Osteocyte (in vitro differentiated cells): ENCODE measurements at places on chromosomes 12 and 14. TPM values are rescaled to one million over a fixed set of nuclear protein-coding genes. Genes with fewer than 3 reads are reported as not detected.
A peak's percentile ranks its signal among the peaks of the same experiment; 100 is the strongest.

DNA sequence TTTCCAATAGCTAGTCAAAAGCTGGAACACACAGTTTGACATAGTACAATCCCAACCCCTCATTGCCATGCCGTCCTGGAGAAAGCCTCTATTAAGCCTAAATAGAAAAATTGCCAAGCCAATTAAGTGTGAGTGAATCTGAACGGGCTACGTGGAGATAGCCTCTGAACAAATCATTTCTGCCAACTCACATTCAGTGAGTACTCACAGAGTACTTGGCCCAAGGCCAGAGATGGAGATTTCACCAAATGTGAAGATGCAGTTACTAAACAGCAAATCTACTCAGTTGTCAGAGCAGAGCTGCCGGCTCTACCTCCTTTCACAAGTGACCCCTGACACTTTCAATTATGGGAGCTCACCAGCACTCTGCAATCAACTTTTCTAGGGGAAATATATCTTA is 350.0 kb downstream of the GALC start:
- H3K27me3 ChIP-seq = no peaks in the 10 kb centered on the region
- H3K36me3 ChIP-seq = no peaks in the 10 kb centered on the region
- H3K4me1 ChIP-seq = no peaks in the 10 kb centered on the region

DNA sequence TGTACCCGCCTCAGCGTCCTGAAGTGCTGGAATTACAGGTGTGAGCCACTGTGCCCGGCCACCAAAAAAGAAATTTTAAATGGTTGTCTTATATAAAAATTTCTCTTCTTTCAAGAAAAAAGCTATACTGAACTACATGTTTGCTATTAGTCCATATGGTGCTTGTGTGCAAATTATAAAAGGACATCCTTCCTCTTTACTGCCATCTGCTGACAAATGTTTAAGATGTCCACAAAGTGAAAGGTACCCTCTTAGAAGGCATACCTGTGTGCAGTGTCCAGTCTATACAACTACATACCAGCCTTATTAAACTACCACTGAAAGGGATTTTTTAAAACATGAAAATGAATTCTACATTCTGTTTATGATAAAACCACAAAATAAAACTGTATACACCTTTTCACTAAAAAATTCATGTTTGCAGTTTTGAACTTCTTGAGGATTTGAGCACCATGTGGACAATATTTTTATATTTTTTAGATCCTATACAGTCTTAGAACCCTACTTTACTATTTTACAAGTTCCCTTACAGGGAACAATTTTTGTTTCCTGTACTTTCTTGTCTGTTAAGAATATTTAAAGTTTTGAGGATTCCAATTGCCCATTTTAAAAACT is 32.8 kb upstream of the TOMM20L start:
- DNase-seq = no peak
- no peak overlapping the region for H3K4me3 ChIP-seq
- H3K27ac ChIP-seq = no peak overlapping the region
- no peaks in the 10 kb centered on the region for H3K4me1 ChIP-seq
- H3K27me3 ChIP-seq = no peaks in the 10 kb centered on the region

- H3K36me3 ChIP-seq = no peaks in the 10 kb centered on the region
- no peak overlapping the region for H3K27ac ChIP-seq
- H3K27me3 ChIP-seq = no peaks in the 10 kb centered on the region
- no peak for DNase-seq
These were observed 82.4 kb downstream of the PPP2R5E start for GRCh38 chr14:63460680-63461369.

DNA sequence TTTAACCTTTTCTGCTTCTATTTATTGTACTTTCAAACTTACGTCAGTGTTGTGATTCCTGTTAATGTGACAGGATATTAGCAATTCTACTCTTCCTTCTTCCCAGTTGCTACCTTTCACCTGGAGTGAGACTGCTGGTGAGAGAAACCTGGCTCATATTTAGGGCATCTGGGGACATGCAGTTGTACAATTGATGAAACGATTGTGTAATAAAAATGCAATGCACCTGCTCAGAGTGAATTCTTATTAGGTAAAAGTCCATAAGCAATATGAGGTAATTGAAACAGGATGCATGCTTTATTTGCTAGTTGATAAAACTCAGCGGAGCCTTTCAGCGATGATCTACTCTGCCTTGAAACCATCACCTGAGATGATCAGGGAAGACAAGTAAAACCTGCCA is 116.1 kb upstream of the FBXO33 start:
- DNase-seq = no peak
- no peak overlapping the region for H3K27ac ChIP-seq
- no peaks in the 10 kb centered on the region for H3K36me3 ChIP-seq
- no peak overlapping the region for H3K4me3 ChIP-seq
- H3K27me3 ChIP-seq = no peaks in the 10 kb centered on the region
- no peaks in the 10 kb centered on the region for H3K4me1 ChIP-seq

DNA sequence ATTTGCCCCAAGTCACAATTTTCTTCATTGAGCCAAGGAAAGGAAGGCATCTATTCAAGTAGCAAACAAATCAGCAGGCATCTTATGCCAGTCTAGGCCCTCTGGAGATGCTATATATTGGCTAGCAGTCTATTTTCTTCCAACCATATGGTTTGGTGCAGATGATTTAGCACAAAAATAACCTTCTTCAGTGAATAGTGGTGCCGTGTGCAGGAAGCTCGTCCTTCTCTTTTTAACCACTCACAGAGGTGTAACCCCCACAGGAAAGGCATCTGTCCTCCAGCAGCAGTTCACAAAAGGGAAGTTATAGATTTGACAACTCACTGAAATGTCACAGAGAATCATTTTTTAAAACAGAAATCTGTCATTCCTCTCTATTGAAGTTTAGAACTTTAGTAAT is 445.7 kb upstream of the SYT1 start:
- H3K27ac ChIP-seq = no peak overlapping the region
- H3K36me3 ChIP-seq = no peaks in the 10 kb centered on the region
- peaks cover 26% of the 10 kb centered on the region for H3K27me3 ChIP-seq

DNA sequence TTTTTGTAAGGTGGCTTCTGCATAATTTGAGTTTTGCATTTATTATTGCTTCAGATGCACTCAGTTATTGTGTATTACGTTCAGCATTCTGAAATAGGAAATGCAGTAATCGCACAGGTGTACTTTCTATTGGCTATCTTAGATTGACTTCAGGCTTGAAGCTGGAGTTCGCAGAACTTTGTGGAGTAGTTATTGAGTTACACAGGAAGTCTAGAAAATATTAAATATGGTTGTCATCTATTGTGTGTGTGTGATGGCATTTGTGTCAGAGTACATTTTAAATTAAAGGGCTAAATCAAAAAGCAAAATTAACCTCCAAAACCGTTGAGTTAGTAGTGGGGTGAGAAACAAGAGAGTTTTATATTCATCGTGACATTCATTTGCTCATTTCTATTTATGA is 2.7 kb downstream of the ARID2 start:
- no peak for DNase-seq
- H3K27me3 ChIP-seq = no peaks in the 10 kb centered on the region
- H3K4me1 ChIP-seq = peaks cover 36% of the 10 kb centered on the region
- H3K36me3 ChIP-seq = peaks cover 16% of the 10 kb centered on the region
- peak overlapping the region; percentile 90 for H3K27ac ChIP-seq

- no peaks in the 10 kb centered on the region for H3K27me3 ChIP-seq
- peak overlapping the region; percentile 66 for H3K27ac ChIP-seq
- no peak overlapping the region for H3K4me3 ChIP-seq
- peaks cover 4% of the 10 kb centered on the region for H3K4me1 ChIP-seq
- no peak for DNase-seq
- H3K36me3 ChIP-seq = peaks cover 37% of the 10 kb centered on the region
These were observed 33.5 kb downstream of the RBM19 start for GRCh38 chr12:113932381-113933196.

GRCh38 chr12:69972136-69972535 is 147.1 kb downstream of the MYRFL start:
- no peak overlapping the region for H3K27ac ChIP-seq
- no peak for DNase-seq
- no peaks in the 10 kb centered on the region for H3K36me3 ChIP-seq
- H3K4me3 ChIP-seq = no peak overlapping the region
- H3K27me3 ChIP-seq = no peaks in the 10 kb centered on the region

DNA sequence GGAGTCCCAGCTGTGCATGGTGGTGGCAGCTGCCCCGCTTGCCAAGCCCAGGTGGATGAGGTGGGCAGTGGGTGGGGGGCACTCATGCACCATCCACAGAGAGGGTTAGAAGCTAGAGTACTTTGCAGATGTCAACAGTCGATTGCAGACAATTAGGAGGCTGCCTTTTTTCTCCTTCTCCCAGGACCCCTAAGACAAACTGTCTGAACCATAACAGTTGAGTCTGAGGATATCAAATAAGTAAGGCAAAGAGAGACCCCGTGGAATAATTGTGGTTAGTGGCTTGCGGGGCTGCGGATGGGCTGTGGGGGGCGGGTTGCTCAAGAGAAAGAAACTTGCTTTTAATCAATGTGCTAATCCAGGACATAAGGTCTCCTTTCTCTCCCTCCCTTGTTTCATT is 926.2 kb downstream of the VRK1 start:
- no peak for DNase-seq
- no peaks in the 10 kb centered on the region for H3K4me1 ChIP-seq
- no peaks in the 10 kb centered on the region for H3K27me3 ChIP-seq
- H3K27ac ChIP-seq = no peak overlapping the region

DNA sequence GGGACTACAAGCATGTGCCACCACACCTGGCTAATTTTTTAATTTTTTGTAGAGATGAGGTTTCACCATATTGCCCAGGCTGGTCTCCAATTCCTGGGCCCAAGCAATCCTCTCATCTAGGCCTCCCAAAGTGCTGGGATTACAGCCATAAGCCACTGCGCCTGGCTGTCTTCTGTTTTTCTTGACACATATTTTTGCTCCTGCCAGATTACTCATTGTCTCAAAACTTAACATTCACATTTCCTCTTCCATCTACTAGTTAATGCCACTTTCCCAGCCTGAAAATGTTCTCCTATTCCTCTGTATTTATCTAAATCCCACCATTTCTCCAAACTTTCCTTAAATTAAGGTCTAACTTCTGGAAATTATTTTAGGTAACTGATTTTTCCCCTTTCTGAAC is 36.2 kb upstream of the KCNH3 start:
- no peaks in the 10 kb centered on the region for H3K27me3 ChIP-seq
- H3K36me3 ChIP-seq = peaks cover 23% of the 10 kb centered on the region
- H3K4me3 ChIP-seq = no peak overlapping the region
- DNase-seq = no peak
- no peak overlapping the region for H3K27ac ChIP-seq

DNA sequence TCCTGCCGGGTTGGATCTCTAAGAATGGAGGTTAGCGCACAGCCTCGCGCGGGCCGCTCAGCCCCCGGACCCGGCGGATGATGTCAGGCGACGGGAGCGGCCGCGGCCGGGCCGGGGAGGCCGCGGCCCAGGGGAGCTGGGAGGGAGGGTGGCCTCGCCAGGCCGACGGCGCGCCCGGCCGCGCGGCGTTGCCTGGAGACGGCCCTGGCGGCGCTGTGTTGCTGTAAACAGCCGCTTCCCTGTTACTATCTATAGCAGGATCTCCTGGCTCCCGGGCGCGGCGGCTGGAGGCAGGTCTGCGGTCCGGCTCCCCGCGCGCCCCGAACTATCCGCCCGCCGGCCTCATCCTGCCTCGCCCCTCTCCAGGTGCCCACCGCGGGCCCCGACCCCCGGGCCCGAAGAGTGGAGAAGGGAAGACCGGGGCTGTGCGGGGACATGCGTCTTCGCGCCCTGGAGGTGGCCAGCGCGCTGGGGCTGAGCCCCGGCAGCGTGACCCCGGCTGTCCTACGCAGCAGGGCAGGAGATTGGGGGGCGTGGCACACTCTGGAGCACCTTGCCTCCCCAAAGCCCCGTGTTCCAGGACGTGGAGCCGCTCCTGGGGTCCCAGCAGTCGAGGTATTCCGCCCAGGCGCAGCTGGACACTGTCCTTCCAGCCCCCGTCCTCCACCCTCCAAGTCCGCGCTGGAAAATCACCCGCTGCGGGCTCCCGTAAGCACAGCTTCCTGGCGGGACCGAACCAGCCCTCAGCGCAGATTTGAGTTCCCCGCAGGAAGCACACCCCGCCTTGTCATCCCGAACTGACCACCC is 1.4 kb upstream of the FOS start:
- DNase-seq = peak; percentile 96
- peaks cover 47% of the 10 kb centered on the region for H3K4me1 ChIP-seq
- peak overlapping the region; percentile 99 for H3K27ac ChIP-seq
- H3K4me3 ChIP-seq = peak overlapping the region; percentile 92

DNA sequence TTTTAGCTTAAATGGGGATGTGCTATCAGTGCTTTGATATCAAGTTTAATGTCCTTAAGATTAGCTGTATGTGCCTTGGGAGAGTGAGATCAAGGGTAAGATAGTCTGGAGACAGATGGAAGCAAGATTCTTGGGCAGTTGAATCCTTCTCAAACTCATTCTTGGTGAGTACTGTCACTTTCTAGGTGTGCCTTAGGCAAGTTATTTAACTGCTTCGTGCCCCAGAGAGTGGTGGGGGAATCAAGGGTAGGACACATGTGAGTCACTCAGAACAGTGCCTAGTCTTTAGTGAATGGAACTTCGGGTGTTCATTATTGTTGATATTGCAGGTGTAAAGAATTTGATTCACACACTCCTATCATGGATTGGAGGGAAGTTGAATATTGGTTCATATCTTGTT is 803.7 kb downstream of the DIO2 start:
- H3K27ac ChIP-seq = no peak overlapping the region
- DNase-seq = no peak
- H3K36me3 ChIP-seq = peaks cover 2% of the 10 kb centered on the region

DNA sequence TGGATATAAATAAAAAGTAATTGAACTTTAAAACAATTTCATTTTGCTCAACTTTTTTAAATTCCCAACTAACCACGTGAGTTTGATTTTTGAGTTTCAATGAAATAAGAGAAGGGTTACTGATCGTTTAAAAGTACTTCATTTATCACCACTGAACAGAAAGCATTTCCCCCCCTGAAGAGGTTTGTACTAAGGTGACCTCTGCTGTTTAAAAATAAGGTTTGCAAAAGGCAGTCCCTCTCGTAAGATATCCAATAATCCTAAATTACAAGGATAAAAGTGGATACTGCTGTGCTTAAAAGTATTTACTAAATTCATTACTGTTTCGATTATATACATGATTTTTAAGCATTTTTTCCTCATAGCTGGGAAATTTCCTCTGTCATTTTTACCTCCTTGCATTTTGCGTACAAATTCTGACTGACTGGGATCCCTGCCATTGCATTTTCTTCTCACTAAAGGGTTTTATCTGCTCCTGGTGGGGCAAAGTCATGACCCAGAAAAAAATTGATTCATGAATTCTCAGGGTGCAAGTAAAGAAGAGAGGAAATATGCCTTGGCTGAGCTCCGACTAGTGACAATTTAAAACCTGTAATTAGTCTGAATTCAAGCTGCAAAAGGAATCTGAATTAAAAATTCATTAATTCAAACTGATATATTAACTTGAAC is 463.8 kb downstream of the PRKD1 start:
- no peaks in the 10 kb centered on the region for H3K36me3 ChIP-seq
- H3K27ac ChIP-seq = no peak overlapping the region
- no peak for DNase-seq
- no peaks in the 10 kb centered on the region for H3K4me1 ChIP-seq

The DYNLL1 gene
- total RNA-seq = 324 and 325 TPM in 2 replicates

The VRTN gene
- not detected in 2 replicates for total RNA-seq

The CCDC175 gene
- not detected in 2 replicates for total RNA-seq

The IL22 gene
- total RNA-seq = not detected in 2 replicates

The RIPK3 gene
- 0.78 and 1.3 TPM in 2 replicates for total RNA-seq

The APOF gene
- total RNA-seq = not detected in 2 replicates

The C14orf39 gene
- total RNA-seq = 1.1 and 1.4 TPM in 2 replicates

The IFNG-AS1 gene
- not detected in 2 replicates for total RNA-seq
